HT1080 (cell line): ENCODE measurements at places on chromosomes 11 and 22. TPM values are rescaled to one million over a fixed set of nuclear protein-coding genes. Genes with fewer than 3 reads are reported as not detected.

The PNPLA3 gene
- total RNA-seq, result 1.7 and 4.3 TPM in 2 replicates

The RIBC2 gene
- total RNA-seq, result 1.1 and 1.2 TPM in 2 replicates

GRCh38 chr11:64688534-64688982 lies 34.4 kb downstream of the NRXN2 start:
- DNase-seq, result peak; percentile 81

The LINC01488 gene
- total RNA-seq, result not detected in 2 replicates

GRCh38 chr11:97893612-97894011 lies 1127.1 kb upstream of the CNTN5 start:
- DNase-seq, result no peak

The PHLDA2 gene
- 71.3 and 193 TPM in 2 replicates for total RNA-seq

The TRPM5 gene
- 0.05 TPM in 1 of 2 replicates, not detected in the other for total RNA-seq

DNA sequence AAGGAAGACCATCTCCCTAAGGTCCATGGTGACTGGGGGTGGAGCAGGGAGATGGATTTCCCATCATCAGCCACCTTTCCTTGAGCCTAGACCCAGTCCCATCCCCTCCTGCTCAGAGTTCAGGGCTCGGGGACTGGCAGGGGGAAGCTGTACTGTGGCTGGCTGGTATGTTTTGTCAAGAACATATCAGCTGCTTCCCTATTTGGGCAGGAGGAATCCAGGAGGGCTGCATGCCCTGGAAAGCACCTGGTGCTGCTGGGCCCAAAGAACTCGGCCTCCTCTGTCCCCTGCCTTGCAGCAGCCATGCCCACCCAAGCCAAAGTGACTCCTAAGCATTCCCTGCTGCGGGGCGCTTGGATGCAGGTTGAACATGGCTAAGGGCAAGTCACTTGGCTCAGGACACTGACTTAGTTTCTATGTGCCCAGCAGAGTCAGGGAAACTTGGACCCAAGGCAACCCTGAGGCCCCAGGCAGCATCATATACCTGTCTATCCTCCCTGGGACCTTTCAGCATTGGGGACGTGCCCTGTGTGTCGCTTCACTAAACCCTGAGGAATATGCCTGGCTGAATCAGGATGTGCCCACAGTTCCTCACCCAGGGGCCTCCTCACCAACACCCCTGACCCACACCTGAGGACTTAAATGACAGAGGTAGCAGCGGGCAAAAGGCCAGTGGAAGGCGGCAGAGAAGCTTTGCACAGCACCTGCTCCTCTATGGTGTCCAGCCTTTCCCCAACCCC lies 43.1 kb downstream of the BUD13 start:
- DNase-seq, result no peak

GRCh38 chr11:129386795-129387397 lies 11.2 kb downstream of the BARX2 start:
- DNase-seq, result no peak

The TSGA10IP gene
- total RNA-seq, result 0.05 TPM in 1 of 2 replicates, not detected in the other

The VPREB1 gene
- not detected in 2 replicates for total RNA-seq

The TIMM8B gene
- total RNA-seq, result 106 and 119 TPM in 2 replicates

- DNase-seq, result peak; percentile 61
These were observed at the start of gene C1QTNF6 for GRCh38 chr22:37187891-37188761. Gene C1QTNF6, minus strand, starts transcription at chr22:37188247. Its CDS starts 34 bp downstream, at chr22:37188213.

GRCh38 chr22:50044485-50045118 lies 13.5 kb downstream of the TTLL8 start:
- no peak for DNase-seq
